Left ventricle myocardium superior (tissue), 1 donor: ENCODE measurements at places on chromosomes 1 and 21. TPM values are rescaled to one million over a fixed set of nuclear protein-coding genes. Genes with fewer than 3 reads are reported as not detected.

PTGER3 gene
- total RNA-seq: 3.3 TPM

TMEM269 gene
- not detected for total RNA-seq

BRDT gene
- total RNA-seq: not detected

SPATC1L gene
- total RNA-seq: 12.0 TPM

TMPRSS2 gene
- total RNA-seq: not detected

GJA9 gene
- not detected for total RNA-seq

GCSAML gene
- total RNA-seq: not detected

FAAH gene
- 9.8 TPM for total RNA-seq

FCGR3B gene
- 3.3 TPM for total RNA-seq

NEGR1 gene
- total RNA-seq: 10.6 TPM

RIIAD1 gene
- 4.4 TPM for total RNA-seq

PTPN7 gene
- 0.92 TPM for total RNA-seq

ELAVL4 gene
- not detected for total RNA-seq

PSMA5 gene
- 50.8 TPM for total RNA-seq

SLC9C2 gene
- not detected for total RNA-seq

CTTNBP2NL gene
- 12.6 TPM for total RNA-seq

PDPN gene
- 20.9 TPM for total RNA-seq

OR2T8 gene
- not detected for total RNA-seq

MRPL55 gene
- 58.6 TPM for total RNA-seq

GBP5 gene
- total RNA-seq: 0.99 TPM

OR11L1 gene
- not detected for total RNA-seq

OLIG2 gene
- not detected for total RNA-seq

MSH4 gene
- 0.40 TPM for total RNA-seq

AGMAT gene
- not detected for total RNA-seq

MXRA8 gene
- total RNA-seq: 16.8 TPM

MX2 gene
- 7.1 TPM for total RNA-seq

CTSS gene
- total RNA-seq: 30.7 TPM

INAVA gene
- total RNA-seq: 0.05 TPM

PLD5 gene
- not detected for total RNA-seq

LAMTOR2 gene
- total RNA-seq: 65.6 TPM

RPAP2 gene
- total RNA-seq: 23.6 TPM

KRTAP19-3 gene
- total RNA-seq: not detected

CDC73 gene
- 59.5 TPM for total RNA-seq

LCE1B gene
- not detected for total RNA-seq

LCE1A gene
- not detected for total RNA-seq

CD1E gene
- 0.50 TPM for total RNA-seq

CELA2A gene
- not detected for total RNA-seq

POGZ gene
- 46.1 TPM for total RNA-seq

LRRC71 gene
- 0.17 TPM for total RNA-seq

G0S2 gene
- total RNA-seq: 594 TPM

LCE1F gene
- not detected for total RNA-seq

GORAB gene
- total RNA-seq: 10.0 TPM

FHAD1 gene
- total RNA-seq: not detected

ITLN2 gene
- total RNA-seq: not detected

CGN gene
- total RNA-seq: 0.92 TPM

SLC5A9 gene
- 0.17 TPM for total RNA-seq

GJB4 gene
- total RNA-seq: not detected

F13B gene
- not detected for total RNA-seq

NCMAP gene
- total RNA-seq: 0.27 TPM

FAM151A gene
- 1.2 TPM for total RNA-seq

MIXL1 gene
- not detected for total RNA-seq
